Right cardiac atrium (tissue), 5 donors: ENCODE measurements at places on chromosomes 1 and 21. TPM values are rescaled to one million over a fixed set of nuclear protein-coding genes. Genes with fewer than 3 reads are reported as not detected.

DNA sequence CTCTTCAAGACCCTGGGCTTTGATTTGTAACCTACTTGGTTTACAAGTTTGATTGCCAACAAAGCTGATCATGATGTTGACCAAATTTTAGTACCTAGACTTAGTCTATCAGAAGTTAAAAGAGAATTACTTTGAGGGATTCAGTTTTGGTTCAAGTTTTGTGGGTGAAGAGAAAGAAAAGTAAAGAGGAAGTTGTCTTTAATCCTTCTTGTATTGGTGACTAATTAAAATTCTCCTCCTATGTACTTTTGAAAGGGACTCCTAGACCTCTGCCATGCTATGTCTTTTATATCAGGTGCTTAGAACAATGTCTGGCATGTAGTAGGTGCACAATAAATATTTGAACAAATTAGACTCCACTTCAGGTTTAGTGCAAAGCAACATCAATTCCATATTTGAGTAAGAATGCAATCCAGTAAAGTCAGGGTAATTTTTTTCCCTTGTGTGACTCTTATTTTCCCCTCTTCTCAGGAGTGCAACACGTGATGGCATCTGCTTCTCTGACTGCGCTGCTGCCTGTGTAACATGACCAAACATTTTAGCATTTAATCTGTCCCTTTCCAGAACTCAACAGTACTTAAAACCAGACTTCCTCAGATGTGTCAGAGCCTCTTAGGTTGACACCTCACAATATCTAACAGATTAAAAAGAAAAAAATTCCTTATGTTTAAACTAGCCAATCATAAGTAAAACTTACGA, 41.1 kb upstream of the KCNQ4 start:
- no peak for DNase-seq

DNA sequence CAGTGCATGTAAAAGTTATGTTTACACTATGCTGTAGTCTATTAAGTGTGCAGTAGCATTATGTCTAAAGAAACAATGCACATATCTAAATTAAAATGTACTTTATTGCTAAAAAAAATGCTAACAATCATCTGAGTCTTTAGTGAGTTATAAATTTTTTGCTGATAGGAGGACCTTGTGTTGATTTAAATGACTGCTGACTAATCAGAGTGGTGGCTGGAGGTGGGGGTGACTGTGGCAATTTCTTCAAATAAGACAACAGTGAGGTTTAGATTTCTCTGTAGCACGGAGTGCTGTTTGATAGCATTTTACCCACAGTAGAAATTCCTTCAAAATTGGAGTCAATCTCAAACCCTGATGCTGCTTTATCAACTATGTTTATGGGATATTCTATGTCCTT, 37.0 kb downstream of the HS2ST1 start:
- DNase-seq: no peak

DNA sequence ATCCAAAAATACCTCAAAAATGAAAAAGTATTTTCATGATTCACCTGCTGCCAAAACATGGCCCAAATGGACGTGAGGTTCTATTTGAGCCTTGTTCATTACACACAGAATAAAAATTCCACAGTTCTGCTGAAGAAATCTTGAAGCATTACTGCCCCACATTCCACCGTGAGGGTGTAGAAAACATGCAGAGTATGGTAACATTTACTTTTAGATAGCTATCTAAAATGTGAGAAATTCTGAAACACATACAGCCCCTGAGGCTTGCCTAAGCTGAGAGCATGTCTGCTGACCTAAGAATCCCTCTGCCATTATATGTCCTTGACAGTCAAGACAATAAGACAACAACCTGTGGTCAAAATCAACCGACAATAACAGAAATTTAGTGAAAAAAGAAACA, 186.5 kb downstream of the DSCAM start:
- no peak for DNase-seq

DNA sequence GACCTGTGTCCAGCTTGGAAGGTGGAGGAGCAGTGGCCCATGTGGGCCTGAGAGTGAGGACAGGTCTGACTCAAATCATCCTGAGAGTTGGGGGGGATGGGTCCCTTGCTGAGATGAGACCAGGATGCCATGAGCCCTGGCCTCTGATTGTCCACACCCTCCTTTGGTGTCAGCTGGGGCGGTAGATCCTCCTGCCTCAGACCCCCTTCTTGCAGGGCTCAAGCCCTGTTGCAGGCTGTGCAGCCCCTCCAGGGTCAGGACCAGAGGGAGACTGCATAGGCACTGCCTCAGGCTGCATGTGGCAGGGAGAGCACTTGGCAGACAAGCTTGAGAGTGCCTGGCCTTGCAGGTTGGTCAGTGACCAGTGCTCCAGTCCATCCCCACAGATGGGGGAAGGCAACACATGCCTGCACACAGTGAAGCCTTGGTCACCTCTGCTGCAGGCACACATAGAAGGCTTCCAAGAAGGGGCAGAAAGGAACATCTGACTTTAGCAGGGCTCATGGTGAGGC, 82.2 kb upstream of the ACTRT2 start:
- DNase-seq: no peak

GRCh38 chr1:66695116-66695515, 57.1 kb upstream of the DYNLT5 start:
- DNase-seq: no peak

DNA sequence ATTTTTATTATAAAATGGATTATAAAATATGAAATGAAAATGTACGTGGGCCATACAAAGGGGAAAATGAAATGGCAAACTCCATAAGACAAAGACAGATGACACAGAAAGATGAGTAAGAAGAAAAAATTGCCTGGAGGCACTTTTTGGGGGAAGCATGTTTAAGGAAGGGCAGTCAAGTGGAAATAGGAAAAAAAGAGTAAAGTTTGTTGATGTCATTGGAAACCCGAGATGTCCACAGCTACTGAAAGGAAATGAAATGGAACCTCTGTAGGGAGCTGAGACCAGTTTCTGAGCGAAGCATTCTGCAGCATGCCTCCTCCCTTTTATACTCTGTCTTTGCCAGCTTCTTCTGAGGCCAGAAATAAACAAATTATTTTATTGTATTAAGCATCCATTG, 203.4 kb upstream of the UBE2U start:
- no peak for DNase-seq

DNA sequence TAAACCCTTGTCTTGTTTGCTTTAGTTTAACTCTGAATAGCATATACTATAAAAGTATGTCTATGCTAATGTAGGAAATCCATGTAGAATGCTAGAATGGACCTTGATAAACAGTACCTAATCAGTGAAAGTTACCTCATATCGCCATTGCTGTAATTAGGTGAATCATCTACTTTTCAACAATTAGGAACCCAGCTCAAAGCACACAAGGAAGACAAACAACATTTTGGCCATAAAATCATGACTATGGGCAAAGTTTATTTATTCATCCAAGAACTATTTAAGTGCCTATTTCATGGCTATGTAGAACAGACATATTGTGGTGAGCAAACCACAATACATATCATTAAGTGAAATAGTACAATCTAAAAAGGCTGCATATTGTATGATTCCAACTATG, 1043.2 kb downstream of the BRINP3 start:
- DNase-seq: no peak

DNA sequence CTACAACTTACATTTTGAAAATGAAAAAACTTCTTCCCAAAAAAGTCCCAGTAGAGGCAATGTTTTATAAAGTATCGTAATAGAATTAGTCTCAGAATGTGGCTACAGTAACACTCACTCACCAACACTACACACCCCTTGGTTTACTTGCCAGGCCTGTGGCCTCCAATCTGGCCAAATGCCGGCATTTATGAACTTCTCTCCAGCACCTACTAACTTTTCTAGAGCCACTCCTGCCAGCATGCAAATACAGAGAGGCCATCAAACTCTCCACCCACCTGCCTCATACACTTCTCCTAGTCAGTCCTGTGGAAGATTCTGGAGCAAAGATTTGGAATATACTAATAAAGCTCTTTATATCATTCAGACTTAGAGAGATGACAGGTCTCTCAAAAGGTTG, 32.3 kb downstream of the STPG1 start:
- no peak for DNase-seq

DNA sequence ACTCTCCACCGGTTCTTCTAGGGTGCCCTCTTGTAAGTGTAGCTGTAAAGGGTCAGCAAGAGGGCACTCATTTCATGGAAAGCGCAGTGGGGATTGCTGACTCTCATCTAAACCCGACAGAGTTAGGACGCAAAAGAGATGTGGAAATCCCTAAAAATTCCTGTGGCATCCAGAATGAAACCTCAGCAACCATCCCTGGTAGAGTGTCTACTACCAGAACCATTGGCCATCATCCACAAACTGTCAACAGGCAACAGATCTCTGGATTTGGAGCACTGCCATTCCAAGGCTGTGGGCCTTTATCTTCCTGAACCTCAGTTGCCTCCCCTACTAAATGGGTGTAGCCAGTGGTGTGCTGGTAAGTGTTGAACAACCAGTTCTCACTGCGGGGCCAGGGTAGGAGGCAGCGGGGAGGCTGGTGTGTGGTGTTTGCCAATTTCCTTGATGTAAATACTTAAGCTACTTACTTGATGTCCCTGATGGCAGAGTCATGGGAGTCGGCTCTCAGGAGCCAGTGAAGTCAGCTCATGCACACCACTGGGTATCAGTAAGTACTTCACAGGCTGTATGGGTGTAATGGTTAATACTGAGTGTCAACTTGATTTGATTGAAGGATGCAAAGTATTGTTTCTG, 195.8 kb downstream of the KAZN start:
- no peak for DNase-seq

- no peak for DNase-seq
Measured at GRCh38 chr1:77018311-77018710, 151.0 kb downstream of the ST6GALNAC5 start.

DNA sequence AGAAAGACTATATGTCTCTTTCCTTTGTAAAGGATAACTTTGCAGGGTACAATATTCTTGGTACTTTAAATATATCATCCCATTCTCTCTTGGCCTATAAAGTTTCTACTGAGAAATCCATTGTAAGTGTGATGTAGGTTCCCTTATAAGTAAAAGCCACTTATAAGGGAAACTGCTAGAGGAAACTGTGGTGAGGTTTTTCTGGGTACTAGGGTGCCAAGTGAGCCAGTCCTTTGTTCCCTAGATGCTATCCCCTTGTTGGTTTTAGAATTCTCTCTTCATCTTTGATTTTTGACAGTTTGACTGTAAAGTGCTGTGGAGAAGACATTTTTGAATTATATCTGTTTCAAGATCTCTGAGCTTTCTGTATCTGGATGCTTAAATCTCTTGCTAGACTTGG, 108.9 kb upstream of the NEK7 start:
- DNase-seq: no peak

- DNase-seq: no peak
Measured at GRCh38 chr1:40141878-40142535, 19.2 kb upstream of the RLF start.

GRCh38 chr1:193421487-193421886, 235.1 kb upstream of the B3GALT2 start:
- DNase-seq: no peak

IGSF3 gene
- total RNA-seq: 13.0 TPM

ADGRL4 gene
- 17.6 TPM for total RNA-seq

GCSAML gene
- total RNA-seq: not detected

CTTNBP2NL gene
- 17.0 TPM for total RNA-seq

CYP4Z1 gene
- total RNA-seq: 0.47 TPM

CAMK1G gene
- not detected for total RNA-seq

IVL gene
- not detected for total RNA-seq

CD2 gene
- 2.6 TPM for total RNA-seq

RUNX3 gene
- total RNA-seq: 0.89 TPM
